ENCODE measurements at places on chromosomes 1 and 21.

- ATAC-seq, result peak; percentile 58
Observed at GRCh38 chr1:108041360-108042142, 76.6 kb upstream of the VAV3 start.

- ATAC-seq, result no peak
Observed at GRCh38 chr1:26537951-26538352, 8.4 kb downstream of the RPS6KA1 start.

GRCh38 chr1:29704430-29704829, 468.1 kb downstream of the PTPRU start:
- ATAC-seq, result no peak

GRCh38 chr1:114154146-114154962, 685 bp upstream of the SYT6 start:
- no peak for ATAC-seq

- no peak for ATAC-seq
Observed at GRCh38 chr1:33119050-33119449, 38.1 kb downstream of the AZIN2 start.

DNA sequence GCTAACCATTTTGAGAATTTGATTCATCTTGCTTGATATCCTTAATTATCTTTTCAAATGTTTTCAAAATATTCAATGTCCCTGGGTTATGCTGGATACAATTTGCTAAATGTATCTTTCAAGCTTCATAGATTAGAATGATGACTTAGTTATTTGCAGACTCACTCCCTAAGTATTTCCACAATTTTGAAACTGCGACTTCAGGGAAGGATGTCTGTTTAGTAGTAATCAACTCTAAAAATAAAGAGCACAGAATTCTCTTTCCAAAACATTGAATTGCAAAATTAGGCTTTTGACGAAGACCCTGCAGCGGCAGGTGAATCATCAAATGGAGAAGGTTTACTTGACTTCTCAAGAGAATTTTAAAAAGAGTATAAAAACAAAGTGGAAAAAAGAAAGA, 14.2 kb downstream of the RGS1 start:
- ATAC-seq, result no peak

GRCh38 chr1:193183019-193183627, 3.3 kb downstream of the B3GALT2 start:
- no peak for ATAC-seq

DNA sequence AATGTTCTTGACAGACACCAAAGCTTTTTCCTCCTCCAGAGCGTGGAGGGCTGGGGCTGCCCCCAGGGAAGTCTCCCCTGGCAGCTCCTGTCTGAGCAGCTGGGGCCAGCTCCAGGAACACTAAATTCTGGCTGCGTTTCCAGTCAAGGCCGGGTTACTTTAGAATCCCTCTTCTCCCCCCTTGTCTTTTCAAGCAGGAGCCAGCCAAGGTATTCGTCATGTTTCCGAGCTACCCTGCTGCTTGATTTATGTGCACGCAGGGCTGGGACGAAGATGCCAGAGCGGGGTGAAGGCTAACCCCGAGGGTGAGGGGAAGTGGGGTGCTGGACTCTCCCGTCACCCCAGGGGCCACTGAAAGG, 68.1 kb upstream of the ANGPTL1 start:
- ATAC-seq, result no peak

GRCh38 chr21:41973427-41973831, 19.6 kb upstream of the C2CD2 start:
- no peak for ATAC-seq

GRCh38 chr1:61583703-61584102, 141.2 kb downstream of the TM2D1 start:
- no peak for ATAC-seq

DNA sequence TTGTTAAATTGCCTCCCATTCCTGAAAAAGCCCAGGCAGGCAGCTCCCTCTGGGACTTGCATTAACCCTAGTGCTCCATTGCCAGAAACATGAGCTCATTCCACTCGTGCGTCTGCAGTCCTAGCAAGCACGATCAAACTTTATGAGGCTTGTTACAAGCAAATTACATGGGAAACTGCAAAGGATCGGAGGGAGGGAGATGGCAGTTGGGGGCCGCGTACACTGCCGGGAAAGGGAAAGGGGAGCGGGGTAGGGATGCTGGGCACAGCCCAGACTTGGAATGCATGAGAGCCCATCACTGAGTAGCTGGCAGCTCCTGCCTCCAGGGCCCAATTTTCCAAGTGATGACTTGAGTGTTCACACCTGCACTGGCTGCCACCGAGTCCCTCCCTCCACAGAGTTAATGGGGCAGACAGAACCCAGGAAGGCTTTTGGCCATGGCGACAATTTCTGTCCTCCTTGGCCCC, 169.9 kb downstream of the BRINP2 start:
- no peak for ATAC-seq

DNA sequence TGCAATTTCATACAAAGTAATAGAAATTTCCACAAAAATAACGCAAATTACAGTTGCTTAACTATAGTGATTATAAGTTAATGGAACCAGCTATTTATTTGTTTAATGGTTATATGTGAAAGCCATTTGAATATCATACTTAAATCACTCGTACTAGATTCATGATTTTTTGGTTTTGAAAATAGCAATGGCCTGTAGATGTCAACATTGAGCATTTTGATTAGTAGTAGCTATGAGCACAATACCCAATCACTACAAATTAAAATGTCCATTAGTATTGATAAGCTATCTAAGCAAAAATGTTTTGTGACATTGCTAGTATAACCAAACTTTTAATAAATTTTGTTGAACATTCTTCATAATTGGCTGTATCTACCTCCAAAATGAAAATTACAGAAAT, 10.0 kb downstream of the COL24A1 start:
- ATAC-seq, result no peak

Measured in activated CD4-positive, CD25-positive, alpha-beta regulatory T cell treated with anti-CD3 and anti-CD28 coated beads, Interleukin-2, amount 50 U/mL, for 24 hours (primary cell).